Tibial artery (tissue), 4 donors: ENCODE measurements at places on chromosomes 3 and 15.

DNA sequence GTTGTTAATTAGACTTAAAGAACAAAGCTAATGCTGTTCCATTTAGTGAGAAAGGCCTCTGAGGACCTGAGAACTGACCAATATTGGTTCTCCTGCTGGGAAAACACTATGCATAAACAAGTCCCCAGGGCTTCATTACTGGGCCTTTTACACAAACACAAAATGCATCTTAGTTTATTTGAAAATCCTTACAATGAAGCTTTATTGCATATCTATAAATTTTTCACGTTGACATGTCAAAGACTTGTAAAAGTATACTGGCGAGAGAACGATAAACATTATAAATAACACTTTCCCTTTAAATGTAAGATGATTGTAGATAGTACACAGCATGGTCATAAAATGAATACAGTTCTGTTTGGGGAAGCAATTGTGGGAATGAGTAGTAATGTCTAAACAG is 151.7 kb downstream of the ROBO2 start:
- H3K4me3 ChIP-seq: no peak overlapping the region
- H3K36me3 ChIP-seq: no peaks in the 10 kb centered on the region
- no peaks in the 10 kb centered on the region for H3K4me1 ChIP-seq
- no peak for DNase-seq
- H3K27me3 ChIP-seq: no peaks in the 10 kb centered on the region
- H3K27ac ChIP-seq: no peak overlapping the region

- H3K27me3 ChIP-seq: no peaks in the 10 kb centered on the region
- H3K4me1 ChIP-seq: peaks cover 12% of the 10 kb centered on the region
- no peak overlapping the region for H3K27ac ChIP-seq
- no peak for DNase-seq
- H3K36me3 ChIP-seq: no peaks in the 10 kb centered on the region
- H3K4me3 ChIP-seq: no peak overlapping the region
Measured at GRCh38 chr3:192879346-192880031, 38.2 kb downstream of the MB21D2 start.

DNA sequence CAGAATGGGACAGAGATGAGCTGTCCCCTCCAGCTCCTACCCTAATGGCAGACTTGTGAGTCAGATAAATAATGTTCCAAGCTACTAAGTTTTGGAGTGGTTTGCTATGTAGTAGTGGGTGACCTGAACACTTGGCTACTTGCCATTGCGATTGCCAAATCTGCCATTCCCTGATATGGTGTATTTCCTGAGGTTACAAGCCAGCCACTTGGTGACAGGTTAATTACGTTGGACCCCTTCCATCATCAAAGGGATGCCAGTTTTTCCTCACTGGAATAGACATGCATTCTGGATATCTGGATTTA is 33.6 kb downstream of the MORF4L1 start:
- H3K27me3 ChIP-seq: no peaks in the 10 kb centered on the region
- H3K4me3 ChIP-seq: no peak overlapping the region
- peaks cover 69% of the 10 kb centered on the region for H3K4me1 ChIP-seq
- H3K36me3 ChIP-seq: peaks cover 84% of the 10 kb centered on the region

DNA sequence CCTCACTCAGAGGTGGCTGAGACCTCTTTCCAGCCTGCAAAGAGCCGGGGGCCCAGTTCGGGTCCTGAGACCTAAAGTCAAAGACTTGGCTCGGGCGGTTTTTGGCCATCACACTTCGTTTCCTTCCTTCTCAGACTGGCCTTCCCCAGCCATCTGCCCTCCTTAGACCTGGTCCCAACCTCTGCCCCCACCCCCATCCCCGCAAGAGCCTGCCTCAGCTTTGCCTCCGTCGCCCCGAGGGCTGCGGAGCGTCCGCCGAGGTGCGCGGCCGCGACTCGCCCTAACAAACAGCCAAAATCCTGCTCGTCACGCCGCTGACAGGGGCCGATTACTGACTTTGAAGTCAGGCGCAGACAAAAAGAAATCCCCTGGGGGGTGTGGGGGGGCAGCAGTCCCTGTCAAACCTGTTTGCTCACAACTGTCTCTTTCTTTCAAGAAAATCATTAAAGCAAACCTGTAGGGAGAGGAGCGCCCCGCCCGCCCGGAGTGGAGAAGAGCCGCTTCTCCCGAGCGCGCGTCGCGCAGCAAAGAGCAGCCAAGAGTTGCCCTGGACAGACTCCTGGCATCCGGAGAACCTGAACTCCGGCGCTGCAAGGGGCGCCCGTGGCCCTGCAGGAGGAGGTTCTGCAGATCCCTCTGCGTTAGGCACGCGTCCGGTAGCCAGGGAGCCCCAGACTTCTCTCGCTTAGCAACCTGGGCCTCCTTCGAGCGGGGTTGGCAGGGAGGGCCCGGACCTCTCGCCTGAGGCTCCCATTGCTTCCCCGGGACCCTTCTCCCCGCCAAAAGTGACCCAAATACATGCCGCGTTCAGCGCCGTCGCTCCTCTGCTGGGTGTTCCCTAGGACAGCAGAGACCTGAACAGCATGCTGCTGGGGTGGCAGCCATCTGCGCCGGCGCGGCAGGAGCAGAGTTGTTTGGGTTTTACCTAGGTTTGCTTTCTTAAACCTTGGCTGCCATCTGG is 4.5 kb downstream of the SOX14 start:
- H3K27ac ChIP-seq: no peak overlapping the region
- DNase-seq: no peak
- H3K27me3 ChIP-seq: no peaks in the 10 kb centered on the region
- H3K4me3 ChIP-seq: peak overlapping the region; percentile 46
- peaks cover 62% of the 10 kb centered on the region for H3K4me1 ChIP-seq
- no peaks in the 10 kb centered on the region for H3K36me3 ChIP-seq

DNA sequence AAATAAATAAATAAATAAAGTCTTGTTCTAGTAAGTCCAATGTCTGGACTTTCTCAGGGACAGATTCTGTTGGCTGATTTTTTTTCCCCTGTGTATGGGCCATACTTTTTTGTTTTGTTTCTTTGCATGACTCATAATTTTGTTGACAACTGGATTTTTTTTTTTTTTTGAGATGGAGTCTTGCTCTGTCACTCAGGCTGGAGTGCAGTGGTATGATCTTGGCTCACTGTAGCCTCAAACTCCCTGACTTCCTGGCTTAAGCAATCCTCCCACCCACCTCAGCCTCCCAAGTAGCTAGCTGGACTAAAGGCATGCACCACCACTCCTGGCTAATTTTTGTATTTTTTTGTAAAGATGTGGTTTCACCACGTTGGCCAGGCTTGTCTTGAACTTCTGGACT is 38.9 kb downstream of the TICRR start:
- no peak overlapping the region for H3K4me3 ChIP-seq
- no peaks in the 10 kb centered on the region for H3K36me3 ChIP-seq
- H3K27ac ChIP-seq: no peak overlapping the region
- H3K4me1 ChIP-seq: no peaks in the 10 kb centered on the region
- no peaks in the 10 kb centered on the region for H3K27me3 ChIP-seq
- DNase-seq: no peak

GRCh38 chr15:90790561-90790960 is 73.4 kb downstream of the BLM start:
- no peaks in the 10 kb centered on the region for H3K4me1 ChIP-seq
- DNase-seq: no peak
- no peak overlapping the region for H3K27ac ChIP-seq
- no peak overlapping the region for H3K4me3 ChIP-seq
- no peaks in the 10 kb centered on the region for H3K27me3 ChIP-seq

DNA sequence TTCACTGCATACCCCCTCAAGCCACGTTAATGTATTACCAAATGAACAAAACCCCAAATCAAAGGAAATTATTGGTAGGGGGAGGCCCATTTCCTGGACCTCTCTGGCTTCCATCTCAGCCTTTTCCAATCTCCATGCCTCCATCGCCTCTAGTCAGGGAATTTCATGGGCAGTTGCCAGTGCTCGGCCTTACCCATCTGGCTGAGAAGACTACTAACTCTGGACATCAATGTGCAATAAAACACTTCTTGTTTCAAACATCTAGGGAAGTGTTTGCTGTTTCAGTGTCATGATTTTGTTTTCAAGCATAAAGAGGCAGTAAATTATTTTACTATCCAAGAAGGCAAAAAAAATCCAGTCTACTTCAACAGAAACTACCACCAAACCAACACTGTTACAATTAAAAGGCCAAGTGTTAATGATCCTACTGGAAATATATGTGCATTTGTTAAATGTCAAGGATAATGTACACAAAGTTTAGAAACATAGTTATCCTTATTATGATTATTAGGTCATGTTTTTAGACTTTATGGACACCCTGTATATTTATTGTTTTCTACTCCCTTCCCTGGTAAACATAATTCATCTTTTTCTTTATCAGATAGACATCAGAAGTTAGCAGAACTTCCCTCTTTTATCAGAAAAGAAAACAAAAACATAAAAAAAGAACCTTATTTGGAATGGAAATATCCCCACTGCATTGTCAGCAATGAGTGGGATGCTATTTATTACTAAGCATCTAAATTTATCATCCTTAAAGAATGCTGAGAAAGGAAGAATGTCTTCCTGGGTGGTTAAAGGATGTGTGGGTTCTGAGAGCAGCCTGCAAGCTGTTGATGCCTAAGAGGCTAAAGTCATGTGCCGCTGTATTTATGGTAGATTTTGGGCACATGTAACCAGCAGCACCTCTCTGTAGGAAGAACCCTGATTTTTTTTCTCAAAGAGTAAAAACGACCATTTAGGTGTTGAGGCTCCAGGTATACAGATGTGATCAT is 15.2 kb downstream of the LDHAL6B start:
- no peaks in the 10 kb centered on the region for H3K27me3 ChIP-seq
- no peak for DNase-seq
- no peak overlapping the region for H3K4me3 ChIP-seq

DNA sequence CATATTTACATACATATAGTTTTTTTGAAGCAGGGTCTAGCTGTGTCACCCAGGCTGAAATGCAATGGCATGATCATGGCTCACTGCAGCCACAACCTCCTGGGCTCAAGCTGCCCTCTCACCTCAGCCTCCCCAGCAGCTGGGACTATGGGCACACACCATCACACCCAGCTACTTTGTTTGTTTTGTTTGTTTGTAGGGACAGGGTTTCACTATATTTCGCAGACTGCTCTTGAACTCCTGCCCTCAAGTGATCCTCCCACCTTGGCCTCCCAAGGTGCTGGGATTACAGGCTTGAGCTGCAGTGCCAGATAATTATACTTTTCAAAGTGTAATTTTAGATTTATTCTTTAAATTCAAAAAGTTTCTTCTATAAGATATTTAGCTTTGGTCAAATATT is 10.2 kb downstream of the GTF2A2 start:
- DNase-seq: no peak
- no peak overlapping the region for H3K27ac ChIP-seq
- no peaks in the 10 kb centered on the region for H3K4me1 ChIP-seq
- no peaks in the 10 kb centered on the region for H3K27me3 ChIP-seq

DNA sequence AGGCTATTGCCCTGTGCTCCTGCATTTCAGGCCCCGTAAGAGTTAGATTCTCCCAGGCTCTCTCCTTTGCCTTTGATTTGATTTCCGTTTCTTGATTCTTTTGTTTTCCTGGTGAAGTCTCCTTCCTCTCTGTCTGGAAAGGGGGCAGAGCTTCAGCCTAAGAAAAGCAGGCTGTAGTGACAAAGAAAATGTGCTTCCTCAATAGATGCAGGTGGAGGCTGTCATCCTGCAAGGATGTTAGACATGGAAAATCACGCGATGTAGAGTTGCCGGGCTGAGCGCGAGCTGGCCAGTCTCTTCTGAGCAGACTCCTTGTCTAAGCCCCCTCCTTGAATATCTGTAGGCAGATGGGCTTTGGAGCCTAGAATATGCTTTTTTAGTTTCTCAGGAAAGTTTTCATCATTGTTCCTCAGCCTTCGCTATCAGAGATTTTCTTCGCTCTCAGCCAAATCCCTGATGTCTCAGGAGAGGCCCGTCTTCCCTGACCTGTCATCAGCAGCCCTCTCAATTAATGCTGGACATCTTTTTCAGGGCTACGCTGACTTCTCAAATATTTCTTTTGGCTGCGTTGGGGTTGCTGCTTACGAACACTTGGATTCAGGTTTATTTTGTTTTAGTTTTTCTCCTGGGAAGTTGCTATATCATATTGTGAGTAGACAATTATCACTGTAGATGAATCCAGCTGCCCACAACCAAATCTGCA is 163.6 kb downstream of the ITPR1 start:
- H3K27ac ChIP-seq: peak overlapping the region; percentile 69
- no peaks in the 10 kb centered on the region for H3K27me3 ChIP-seq
- peaks cover 29% of the 10 kb centered on the region for H3K36me3 ChIP-seq
- DNase-seq: no peak

DNA sequence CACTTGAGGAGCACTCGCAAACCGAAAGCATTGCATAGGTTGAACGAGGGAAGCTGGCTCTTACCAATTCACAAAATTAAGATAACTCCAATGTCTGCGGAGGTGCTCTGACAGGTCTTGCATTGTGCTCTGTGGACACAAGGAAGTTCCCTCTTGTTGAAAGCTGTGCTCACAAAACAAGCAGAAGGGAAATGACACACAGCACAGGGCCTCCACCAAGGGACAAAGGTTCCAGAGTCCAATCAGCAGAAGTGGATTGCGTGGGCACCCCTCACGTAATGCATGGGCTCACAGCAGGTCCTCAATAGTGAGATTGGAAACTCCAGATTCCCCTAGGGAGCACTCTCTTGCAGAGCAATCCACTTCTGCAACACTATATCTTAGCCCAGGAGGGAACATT is 89.9 kb downstream of the ATP10A start:
- no peak overlapping the region for H3K4me3 ChIP-seq
- no peaks in the 10 kb centered on the region for H3K27me3 ChIP-seq
- H3K4me1 ChIP-seq: peaks cover 32% of the 10 kb centered on the region
